ENCODE measurements at places on chromosomes 2 and 18. TPM values are rescaled to one million over a fixed set of nuclear protein-coding genes. Genes with fewer than 3 reads are reported as not detected.

The FOXD4L1 gene
- not detected for polyA plus RNA-seq

The KIF5C gene
- 0.23 TPM for polyA plus RNA-seq

The ABCA12 gene
- not detected for polyA plus RNA-seq

The ACADL gene
- 0.60 TPM for polyA plus RNA-seq

The TMEM17 gene
- polyA plus RNA-seq, result 0.73 TPM

The RUFY4 gene
- polyA plus RNA-seq, result not detected

The TEX261 gene
- 47.6 TPM for polyA plus RNA-seq

The DNER gene
- polyA plus RNA-seq, result not detected

The ATP6V1C2 gene
- polyA plus RNA-seq, result 0.93 TPM

The MAB21L4 gene
- 1.7 TPM for polyA plus RNA-seq

The IL1RL1 gene
- polyA plus RNA-seq, result 3.0 TPM

The SLC9A4 gene
- polyA plus RNA-seq, result not detected

The RAB27B gene
- polyA plus RNA-seq, result 2.5 TPM

The ANKRD62 gene
- 0.03 TPM for polyA plus RNA-seq
